ENCODE measurements at places on chromosomes 1 and 21.

DNA sequence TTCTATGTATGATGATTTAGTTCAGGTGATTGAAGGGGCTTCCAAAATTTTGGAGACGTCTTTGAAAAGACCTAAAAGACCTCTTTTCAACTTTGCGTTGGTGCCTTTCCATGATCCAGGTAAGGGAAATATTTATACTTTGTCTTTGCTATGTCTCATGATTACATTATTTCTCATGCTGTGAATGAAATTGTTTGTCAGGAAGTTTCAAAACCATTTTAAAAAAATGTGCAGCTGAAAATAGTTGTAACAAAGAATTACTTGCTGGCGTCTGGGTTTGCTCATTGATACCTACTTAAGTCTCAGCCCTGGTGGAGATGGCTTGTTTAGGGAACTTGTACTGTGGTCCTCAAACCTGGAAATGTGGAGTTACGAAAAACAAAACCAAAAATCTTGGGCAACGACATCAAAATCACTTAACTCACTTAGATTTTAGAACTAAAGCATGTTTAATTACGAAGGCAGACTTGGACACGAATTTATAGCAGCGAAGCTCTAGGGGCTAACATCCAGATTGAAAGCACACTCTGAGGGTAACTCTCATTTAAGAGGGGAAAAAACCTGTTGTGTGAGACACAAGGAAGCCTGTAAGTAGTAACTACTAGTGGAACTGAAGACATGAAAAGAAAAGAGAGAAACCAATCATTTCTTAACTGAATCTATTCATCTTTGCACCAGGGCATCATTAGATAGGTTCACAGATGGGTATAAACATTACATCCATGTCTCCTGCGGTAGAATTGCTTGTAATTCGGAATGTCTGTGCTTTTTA, 924 bp downstream of the HMCN1 start:
- DNase-seq: no peak

GRCh38 chr1:182603646-182604174, 479 bp downstream of the RGS16 start:
- DNase-seq: no peak

DNA sequence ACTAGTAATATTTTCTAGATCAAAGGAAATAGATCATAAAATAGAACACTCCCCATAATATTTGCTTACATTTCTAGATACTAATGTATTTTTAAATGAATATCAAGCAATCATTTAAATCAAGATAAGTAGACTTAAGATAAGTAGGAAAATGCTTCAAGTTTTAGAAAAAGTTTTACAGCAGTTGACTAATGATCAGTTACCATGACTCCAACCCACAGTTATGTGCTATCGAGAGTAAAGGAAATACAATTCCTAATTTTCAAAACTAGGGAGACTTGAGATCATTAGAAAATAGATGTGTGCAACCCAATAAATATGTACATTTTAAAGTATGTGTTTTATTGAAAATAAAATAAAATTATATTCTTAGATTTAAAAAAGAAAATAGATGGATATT, 95.0 kb downstream of the DENND1B start:
- DNase-seq: no peak

GRCh38 chr1:11151114-11151513, 38.0 kb upstream of the ANGPTL7 start:
- no peak for DNase-seq

GRCh38 chr1:217315346-217315745, 315.5 kb downstream of the GPATCH2 start:
- no peak for DNase-seq

- DNase-seq: no peak
These were observed 31.6 kb downstream of the FAAH start for GRCh38 chr1:46425726-46426125.
